ENCODE measurements at places on chromosomes 4 and X.

- no peak for DNase-seq
Observed at GRCh38 chr4:771464-771863, 54.5 kb downstream of the CPLX1 start.

GRCh38 chr4:133355633-133356032 is 206.5 kb downstream of the PCDH10 start:
- no peak for DNase-seq

GRCh38 chr4:25284466-25284865 is 28.1 kb upstream of the ZCCHC4 start:
- no peak for DNase-seq

- DNase-seq = no peak
Observed at GRCh38 chr4:121927948-121928347, 23.9 kb downstream of the TRPC3 start.

DNA sequence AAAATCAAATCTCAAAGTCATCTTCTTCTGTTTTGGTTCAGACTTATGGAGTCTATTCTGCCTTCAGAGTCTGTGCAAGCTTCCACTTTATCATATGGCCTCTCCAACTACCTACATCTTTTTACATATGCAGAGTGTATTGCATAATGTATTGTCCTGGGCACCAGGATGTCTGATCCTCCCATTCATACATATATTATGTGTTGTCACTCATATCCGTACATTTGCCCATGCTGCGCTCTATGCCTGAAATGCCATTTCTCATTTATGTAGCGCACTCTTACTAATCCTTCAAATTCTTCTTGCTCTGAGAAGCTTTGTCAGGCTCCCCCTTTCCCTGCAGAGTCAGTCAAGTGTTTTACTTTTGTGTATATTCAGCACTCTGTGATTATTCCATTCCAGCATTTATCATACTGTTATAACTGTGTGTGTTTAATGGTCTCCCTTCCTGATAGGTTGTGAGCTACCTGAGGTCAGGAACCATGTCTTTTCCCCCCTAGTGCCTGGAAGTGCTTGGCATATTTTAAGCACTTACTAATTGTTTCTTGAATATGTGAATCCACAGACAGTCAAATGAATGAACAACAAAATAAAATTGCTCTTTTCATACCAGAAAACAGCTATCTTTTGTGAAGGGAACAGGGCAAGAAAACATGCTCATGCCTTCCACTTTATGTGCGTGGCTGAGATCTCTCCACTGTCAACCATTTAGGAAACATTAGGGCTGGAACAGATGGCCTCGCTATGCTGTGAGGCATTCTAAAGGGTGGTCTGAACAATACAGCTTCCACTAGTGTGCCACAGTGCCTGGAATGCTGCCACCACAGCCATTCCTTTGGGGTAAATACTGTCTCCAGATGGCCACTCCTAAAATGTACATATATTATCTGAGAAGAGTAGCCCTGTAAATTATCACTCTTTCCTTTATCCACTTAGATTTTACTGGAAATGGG is 81.8 kb downstream of the GLUD2 start:
- peak; percentile 19 for DNase-seq

DNA sequence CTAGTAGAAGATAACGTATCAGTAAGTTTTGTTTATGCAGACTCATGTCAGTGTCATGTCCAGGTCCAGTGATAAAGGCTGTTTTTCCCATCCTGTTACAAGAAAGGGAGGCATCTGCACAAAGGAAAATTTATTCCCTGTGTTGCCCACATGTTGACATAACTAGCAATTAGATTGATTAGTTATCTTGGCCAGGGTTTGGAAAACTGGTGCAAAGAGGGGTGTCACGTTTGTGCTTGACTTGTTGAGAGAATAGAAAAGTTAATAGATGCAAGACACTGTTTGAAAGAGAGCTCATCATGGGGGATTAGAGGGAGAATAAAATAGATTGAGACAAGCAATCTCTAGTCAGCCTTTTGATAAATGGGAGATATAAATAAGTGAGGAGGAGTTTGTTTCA is 1357.0 kb upstream of the AGA start:
- DNase-seq = no peak

GRCh38 chr4:128819082-128819742 is 9.7 kb downstream of the JADE1 start:
- peak; percentile 9 for DNase-seq

GRCh38 chr4:13920901-13921300 is 293.4 kb upstream of the BOD1L1 start:
- DNase-seq = peak; percentile 94

DNA sequence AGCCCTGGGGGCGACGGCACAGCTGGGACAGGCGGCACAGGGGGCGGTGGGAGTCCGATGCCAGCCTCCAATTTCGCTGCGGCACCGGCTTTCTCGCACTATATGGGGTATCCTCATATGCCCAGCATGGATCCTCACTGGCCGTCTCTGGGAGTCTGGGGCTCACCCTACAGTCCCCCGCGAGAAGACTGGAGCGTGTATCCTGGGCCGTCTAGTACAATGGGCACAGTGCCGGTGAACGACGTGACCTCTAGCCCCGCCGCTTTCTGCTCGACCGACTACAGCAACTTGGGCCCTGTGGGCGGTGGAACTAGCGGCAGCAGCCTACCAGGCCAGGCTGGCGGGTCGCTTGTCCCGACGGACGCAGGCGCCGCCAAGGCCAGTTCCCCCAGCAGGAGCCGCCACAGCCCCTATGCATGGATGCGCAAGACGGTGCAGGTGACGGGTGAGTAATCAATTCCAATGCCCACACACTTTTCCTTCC is 500 bp downstream of the CDX4 start:
- DNase-seq = no peak

DNA sequence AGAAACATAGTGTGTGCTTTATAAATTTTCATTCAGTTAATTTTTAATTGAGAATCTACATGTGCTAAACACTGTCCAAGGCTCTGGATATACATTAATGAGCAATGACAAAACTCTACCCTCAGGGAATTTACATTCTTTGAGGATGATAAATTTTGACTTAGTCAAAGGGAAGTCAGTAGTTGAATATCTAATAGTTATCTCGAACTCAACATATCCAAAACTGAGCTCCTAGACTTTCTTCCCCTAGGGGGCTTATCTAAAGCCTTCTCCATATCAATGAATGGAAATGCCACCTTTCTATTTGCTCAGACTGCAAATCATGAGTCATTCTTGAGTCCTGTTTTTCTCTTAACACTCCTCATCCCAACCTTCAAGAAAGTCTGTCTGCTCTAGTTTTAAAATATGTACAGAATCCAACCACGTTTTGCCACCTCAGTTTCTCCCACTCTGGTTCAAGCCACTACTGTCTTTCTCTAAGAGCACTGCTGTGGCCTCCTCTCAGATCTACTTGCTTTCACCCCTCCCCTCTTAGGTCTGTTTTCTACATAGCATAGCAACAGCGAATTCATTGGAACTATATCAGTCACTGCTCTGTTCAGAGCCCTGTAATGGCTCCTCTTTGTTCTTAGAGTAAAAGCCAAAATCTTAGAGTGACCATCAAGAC is 9.5 kb downstream of the PARM1 start:
- no peak for DNase-seq

- DNase-seq = peak; percentile 7
Observed at GRCh38 chr4:118173956-118174725, 139.9 kb downstream of the NDST3 start.

- no peak for DNase-seq
Observed at GRCh38 chr4:153622778-153623240, 61.3 kb upstream of the TLR2 start.

- peak; percentile 96 for DNase-seq
Observed at GRCh38 chr4:127782025-127782274, 172 bp upstream of the HSPA4L start.

DNA sequence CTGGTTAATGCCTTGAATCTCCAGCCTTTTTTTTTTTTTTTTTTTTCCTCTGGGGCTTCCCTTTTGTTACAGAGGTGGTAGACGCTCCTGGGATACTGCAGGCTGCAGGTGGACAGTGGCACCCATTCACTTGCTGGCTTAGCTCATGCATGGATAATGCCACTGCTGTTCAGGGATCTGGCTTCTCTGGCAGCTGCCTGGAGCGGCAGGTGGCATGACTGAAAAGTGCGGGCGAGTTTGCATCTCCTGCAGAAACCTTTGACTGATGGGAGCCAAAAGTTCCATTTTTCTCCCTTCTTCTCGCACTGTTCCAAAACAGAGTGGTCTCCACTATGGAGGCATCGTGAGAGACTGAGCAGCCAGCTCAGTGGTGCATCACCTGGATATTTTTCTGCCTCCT is 5.9 kb upstream of the STIM2 start:
- no peak for DNase-seq

GRCh38 chr4:8276358-8277240 is 7.0 kb downstream of the HTRA3 start:
- DNase-seq = peak; percentile 68

DNA sequence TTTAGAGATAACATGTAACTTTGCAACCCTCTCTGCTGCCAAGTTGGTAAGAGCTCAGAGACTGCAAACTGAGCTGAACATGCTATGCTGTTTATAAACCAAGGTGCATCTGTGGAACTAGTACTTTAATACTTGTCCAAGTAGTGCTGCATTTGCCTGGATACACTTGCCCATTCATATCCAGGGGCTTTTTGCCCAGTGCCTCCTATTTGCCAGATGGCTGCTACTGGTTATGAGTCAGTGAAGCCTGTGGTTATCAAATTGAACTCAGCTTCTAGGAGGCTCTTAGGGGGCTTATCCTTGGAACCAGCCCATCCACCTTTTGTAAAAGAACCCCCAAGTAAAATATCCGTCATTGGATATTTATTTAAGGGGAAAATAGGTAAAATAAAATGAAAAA is 79.6 kb downstream of the AFF2 start:
- DNase-seq = peak; percentile 71

- no peak for DNase-seq
Observed at GRCh38 chr4:190016369-190017289, 10.4 kb downstream of the FRG2 start.

- DNase-seq = peak; percentile 37
Observed at GRCh38 chr4:26284536-26284935, 36.3 kb upstream of the RBPJ start.

DNA sequence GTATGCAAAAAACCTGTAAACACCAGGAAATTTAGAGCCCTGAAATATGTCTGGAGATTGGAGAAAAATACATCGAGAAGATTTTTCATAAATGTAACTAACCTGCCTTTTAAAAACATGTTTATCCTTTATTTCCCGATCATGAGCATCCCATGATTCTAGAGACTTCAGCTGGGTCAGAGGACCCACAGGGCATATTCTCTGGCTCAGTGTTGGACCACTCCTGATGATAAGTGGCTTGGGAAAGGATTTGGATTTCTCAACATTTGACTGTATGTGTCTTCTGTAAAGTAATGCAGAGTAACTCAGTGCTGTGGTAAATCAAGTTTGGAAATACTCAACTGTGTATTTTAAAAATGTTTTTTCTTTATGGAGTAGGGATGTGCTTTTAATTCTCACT is 40.0 kb upstream of the ANK2 start:
- no peak for DNase-seq

GRCh38 chr4:13483768-13484121 is 395 bp downstream of the RAB28 start:
- peak; percentile 83 for DNase-seq

GRCh38 chr4:48499551-48500066 is 9.6 kb downstream of the ZAR1 start:
- DNase-seq = no peak

- peak; percentile 45 for DNase-seq
Observed at GRCh38 chrX:115898382-115899001, 272.1 kb upstream of the AGTR2 start.

DNA sequence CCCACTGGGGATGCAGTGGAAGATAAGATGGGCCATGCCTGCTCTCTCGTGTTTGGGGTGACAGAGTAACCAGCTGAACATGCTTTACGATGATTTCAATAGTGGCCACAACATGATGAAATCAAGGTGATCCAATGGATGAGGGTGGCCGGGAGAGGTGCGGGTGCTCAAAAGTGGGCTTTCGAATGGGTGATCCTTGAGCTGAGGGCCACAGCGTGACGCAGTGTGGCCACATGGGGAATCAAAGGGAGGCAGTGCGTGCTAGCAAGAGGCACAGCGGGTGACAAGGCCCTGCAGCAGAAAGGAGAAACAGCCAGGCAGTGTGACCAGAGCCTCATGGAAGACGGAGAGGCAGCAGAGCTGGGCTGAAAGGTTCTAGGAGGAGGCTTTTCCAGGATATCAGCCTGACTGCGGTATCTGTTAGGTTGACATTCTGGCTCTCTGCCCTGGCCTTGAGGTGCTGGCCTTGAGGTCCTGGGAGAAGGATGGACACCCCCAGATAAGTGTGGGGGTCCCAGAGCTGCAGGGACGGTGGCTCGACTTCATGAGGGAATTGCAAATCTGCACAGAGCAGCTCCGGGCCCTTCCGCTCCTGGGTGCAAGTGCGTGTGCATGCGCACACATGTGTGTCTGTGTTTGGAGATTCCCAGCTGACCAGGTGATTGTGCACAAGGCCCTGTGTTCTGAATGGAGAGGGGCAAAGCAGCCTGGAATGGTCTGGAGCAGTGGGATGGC is 38.0 kb upstream of the GPR78 start:
- DNase-seq = no peak

GRCh38 chrX:8729811-8730210 is 2.1 kb downstream of the ANOS1 start:
- DNase-seq = peak; percentile 24

All from astrocyte of the hippocampus (primary cell).